Right lobe of liver (tissue), 6 donors: ENCODE measurements at places on chromosomes 5 and 9. TPM values are rescaled to one million over a fixed set of nuclear protein-coding genes. Genes with fewer than 3 reads are reported as not detected.

DNA sequence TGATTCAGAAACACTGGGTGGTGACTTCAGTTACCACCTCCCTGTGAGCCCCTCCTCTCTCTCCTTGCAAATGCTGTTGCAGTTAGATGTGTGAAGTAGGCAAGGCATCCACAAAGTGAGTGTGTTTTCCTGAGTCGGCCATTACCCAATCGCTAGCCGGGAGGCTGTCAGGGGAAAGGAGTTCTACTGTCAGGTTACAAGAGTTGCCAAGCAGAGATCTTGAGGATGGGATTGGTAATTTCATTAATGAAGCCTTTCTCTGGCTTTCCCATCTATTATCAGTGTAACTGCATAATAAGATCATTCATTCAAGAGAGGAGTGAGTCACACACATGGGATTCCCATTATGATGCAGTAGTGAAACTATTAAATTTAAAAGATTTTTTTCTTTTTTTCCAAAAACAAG is 106.9 kb downstream of the GLDC start:
- no peak for DNase-seq
- no peak overlapping the region for H3K4me3 ChIP-seq

- no peaks in the 10 kb centered on the region for H3K4me1 ChIP-seq
- H3K27me3 ChIP-seq = no peaks in the 10 kb centered on the region
- H3K27ac ChIP-seq = no peak overlapping the region
- H3K36me3 ChIP-seq = no peaks in the 10 kb centered on the region
- DNase-seq = no peak
- H3K4me3 ChIP-seq = no peak overlapping the region
These were observed 10.5 kb downstream of the CDHR2 start for GRCh38 chr5:176559683-176560082.

Gene SPINK7
- total RNA-seq = not detected

DNA sequence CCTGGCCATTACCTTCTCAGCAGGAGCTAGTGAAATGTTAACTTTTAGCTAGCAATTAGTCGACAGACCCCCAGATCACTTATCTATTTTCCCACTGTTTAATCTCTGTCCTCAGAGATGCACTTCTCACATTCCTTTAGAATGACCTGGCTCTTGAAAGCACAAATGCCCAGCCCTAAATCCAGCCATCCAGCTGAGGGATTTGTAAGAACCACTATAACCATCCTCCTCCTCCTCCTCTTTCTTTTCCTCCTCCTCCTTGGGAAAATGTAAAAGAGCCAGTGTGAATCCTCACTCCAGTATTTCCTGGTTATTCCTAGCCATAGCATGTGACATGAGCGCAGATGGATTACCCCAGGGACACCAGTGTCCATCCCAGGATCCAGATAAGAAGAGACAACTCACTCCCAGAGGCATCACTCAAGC is 124.3 kb downstream of the ENC1 start:
- H3K27me3 ChIP-seq = no peaks in the 10 kb centered on the region
- no peak overlapping the region for H3K4me3 ChIP-seq
- DNase-seq = no peak
- no peak overlapping the region for H3K27ac ChIP-seq
- H3K36me3 ChIP-seq = no peaks in the 10 kb centered on the region

Gene SLC34A1
- total RNA-seq = 0.82 TPM

- H3K4me3 ChIP-seq = no peak overlapping the region
- no peaks in the 10 kb centered on the region for H3K27me3 ChIP-seq
- H3K4me1 ChIP-seq = no peaks in the 10 kb centered on the region
These were observed 69.7 kb downstream of the ARHGAP26 start for GRCh38 chr5:142839711-142840346.

- peaks cover 6% of the 10 kb centered on the region for H3K36me3 ChIP-seq
- no peaks in the 10 kb centered on the region for H3K27me3 ChIP-seq
- H3K27ac ChIP-seq = no peak overlapping the region
- no peak overlapping the region for H3K4me3 ChIP-seq
These were observed 59.5 kb downstream of the ERMP1 start for GRCh38 chr9:5773324-5773999.

Gene IDNK
- total RNA-seq = 24.6 TPM

- H3K36me3 ChIP-seq = no peaks in the 10 kb centered on the region
- no peaks in the 10 kb centered on the region for H3K27me3 ChIP-seq
- no peaks in the 10 kb centered on the region for H3K4me1 ChIP-seq
- no peak for DNase-seq
- no peak overlapping the region for H3K27ac ChIP-seq
- no peak overlapping the region for H3K4me3 ChIP-seq
These were observed 32.5 kb upstream of the TIFAB start for GRCh38 chr5:135484674-135485086.

DNA sequence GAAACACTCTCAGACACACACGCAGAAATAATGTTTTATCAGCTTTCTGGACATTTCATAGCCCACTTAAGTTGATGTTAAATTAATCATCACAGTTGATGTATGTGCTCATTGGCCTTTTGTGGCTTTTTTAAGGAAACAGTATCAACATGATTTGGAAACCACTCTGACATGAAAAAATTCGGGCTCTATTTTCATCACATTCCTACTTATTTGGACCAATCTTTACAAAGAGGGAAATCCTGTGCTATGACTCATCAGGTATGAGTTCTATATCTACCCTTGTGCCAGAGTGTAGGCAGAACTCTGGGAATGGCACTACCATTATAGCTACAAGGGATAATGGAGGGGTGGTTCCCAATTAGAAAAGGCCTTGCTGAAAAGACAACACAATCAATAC is 388.4 kb upstream of the PTGER4 start:
- no peaks in the 10 kb centered on the region for H3K36me3 ChIP-seq
- H3K27ac ChIP-seq = no peak overlapping the region
- no peak for DNase-seq
- no peaks in the 10 kb centered on the region for H3K4me1 ChIP-seq
- no peak overlapping the region for H3K4me3 ChIP-seq

GRCh38 chr9:118652258-118652657 is 717.0 kb downstream of the BRINP1 start:
- DNase-seq = no peak
- H3K27ac ChIP-seq = no peak overlapping the region
- H3K4me3 ChIP-seq = no peak overlapping the region
- no peaks in the 10 kb centered on the region for H3K27me3 ChIP-seq
- H3K4me1 ChIP-seq = no peaks in the 10 kb centered on the region
- no peaks in the 10 kb centered on the region for H3K36me3 ChIP-seq

Gene GFI1B
- 0.39 TPM for total RNA-seq

GRCh38 chr5:136399527-136399926 is 34.2 kb upstream of the TRPC7 start:
- no peaks in the 10 kb centered on the region for H3K36me3 ChIP-seq
- DNase-seq = no peak
- no peak overlapping the region for H3K4me3 ChIP-seq
- H3K27me3 ChIP-seq = no peaks in the 10 kb centered on the region

DNA sequence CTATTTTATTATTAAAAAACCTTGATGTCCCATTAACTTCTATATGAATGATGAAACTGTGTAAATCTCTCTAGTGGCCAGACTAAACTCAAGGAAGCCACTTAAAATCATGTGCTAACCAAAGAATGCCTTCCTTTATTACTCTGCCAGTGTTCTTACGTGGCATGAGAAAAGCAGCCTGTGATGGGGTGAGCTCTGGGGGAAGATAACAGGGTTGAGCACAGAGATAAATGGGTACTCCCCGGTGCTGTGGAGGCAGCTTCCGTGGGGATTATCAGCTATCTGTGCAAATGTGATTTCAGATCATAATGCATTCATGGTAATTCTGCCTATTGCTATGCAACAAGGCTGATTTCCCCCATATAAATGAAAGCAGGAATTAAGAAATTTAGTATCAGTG is 181.3 kb downstream of the CAVIN4 start:
- H3K27ac ChIP-seq = no peak overlapping the region
- H3K27me3 ChIP-seq = no peaks in the 10 kb centered on the region
- H3K36me3 ChIP-seq = no peaks in the 10 kb centered on the region
- no peaks in the 10 kb centered on the region for H3K4me1 ChIP-seq
- DNase-seq = no peak
- no peak overlapping the region for H3K4me3 ChIP-seq

Gene GPR21
- 0.68 TPM for total RNA-seq

DNA sequence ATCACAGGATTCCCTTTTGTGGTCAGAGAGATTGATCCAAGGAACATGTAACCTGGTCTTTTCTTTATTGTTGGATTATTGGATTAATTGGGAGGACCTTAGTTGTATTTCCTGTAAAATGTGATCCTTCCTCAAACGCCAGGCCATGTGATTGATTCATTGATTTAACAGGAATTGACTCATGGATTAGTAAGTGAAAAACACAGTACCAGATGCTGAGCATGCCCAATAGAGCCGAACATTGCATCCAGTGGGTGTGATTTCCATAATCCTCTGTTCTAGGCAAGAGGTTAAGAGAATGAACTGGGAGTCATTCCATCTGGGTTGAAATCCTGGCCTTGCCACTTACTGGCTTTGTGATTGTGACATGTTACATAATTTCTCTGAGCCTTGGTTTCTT is 522.3 kb downstream of the MAT2B start:
- no peaks in the 10 kb centered on the region for H3K27me3 ChIP-seq
- DNase-seq = no peak
- H3K36me3 ChIP-seq = no peaks in the 10 kb centered on the region
- no peak overlapping the region for H3K4me3 ChIP-seq

DNA sequence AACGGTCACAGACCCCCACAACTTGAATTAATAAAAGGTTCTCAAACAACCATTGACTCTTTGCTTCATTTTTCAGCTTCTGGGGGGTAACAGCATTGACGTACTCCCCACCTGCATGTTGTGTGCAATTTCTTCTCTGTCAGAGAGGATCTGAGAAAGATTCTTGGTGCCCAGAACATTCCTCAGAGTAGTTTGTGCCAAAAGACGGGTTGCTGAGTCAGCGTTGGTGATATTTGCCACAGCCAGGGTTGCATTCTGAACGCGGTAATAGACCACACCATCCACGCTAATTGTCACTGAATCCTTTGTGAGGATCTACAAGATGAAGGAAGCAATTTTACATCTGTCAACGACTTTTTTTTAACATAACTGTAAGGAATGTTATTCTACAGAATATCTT is 21.0 kb downstream of the STOM start:
- H3K4me3 ChIP-seq = no peak overlapping the region
- H3K27ac ChIP-seq = no peak overlapping the region
- H3K4me1 ChIP-seq = no peaks in the 10 kb centered on the region
- DNase-seq = no peak
- peaks cover 54% of the 10 kb centered on the region for H3K36me3 ChIP-seq

DNA sequence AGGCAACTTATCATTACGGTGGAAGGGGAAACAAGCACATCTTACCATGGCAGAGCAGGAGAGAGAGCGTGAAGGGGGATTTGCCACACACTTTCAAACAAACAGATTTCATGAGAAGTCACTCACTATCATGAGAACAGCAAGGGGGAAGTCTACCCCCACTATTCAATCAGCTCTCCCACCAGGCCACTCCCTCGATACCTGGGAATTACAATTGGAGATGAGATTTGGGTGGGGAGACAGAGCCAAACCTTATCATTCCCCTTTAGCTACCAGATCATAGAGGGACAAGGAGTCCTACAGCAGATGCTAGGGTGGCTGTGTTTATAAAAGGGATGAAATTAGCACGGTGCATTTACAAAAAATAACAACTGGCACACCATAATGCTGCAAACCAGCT is 2149.4 kb upstream of the ACO1 start:
- no peaks in the 10 kb centered on the region for H3K36me3 ChIP-seq
- DNase-seq = no peak
- no peaks in the 10 kb centered on the region for H3K27me3 ChIP-seq

DNA sequence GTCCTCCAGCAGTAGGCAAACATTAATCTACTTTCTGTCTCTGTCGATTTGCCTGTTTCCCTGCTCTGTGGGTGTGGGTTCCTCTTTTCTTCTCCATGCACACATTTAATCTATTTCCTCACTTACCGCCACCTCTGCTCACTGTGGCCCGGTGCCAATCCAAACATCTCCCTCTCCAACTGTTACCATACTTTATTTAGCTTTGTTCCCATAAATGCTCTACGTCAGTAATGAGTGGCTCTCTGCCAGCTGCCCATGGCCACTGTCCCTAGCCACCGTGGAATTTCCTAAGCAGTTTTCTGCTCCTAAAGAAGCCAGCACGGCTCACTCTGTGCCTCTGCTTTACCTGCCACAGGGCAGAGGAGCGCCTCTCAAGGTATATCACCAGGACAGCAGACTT is 19.5 kb upstream of the GOLPH3 start:
- H3K27ac ChIP-seq = peak overlapping the region; percentile 86
- no peaks in the 10 kb centered on the region for H3K4me1 ChIP-seq
- DNase-seq = peak; percentile 93
- H3K36me3 ChIP-seq = no peaks in the 10 kb centered on the region
- H3K4me3 ChIP-seq = peak overlapping the region; percentile 8
- no peaks in the 10 kb centered on the region for H3K27me3 ChIP-seq

- H3K4me1 ChIP-seq = no peaks in the 10 kb centered on the region
- no peak overlapping the region for H3K4me3 ChIP-seq
- no peaks in the 10 kb centered on the region for H3K27me3 ChIP-seq
- no peak for DNase-seq
These were observed 16.6 kb downstream of the SH3PXD2B start for GRCh38 chr5:172437445-172438318.

GRCh38 chr9:107049803-107050184 is 186.8 kb downstream of the ZNF462 start:
- no peaks in the 10 kb centered on the region for H3K4me1 ChIP-seq
- H3K36me3 ChIP-seq = no peaks in the 10 kb centered on the region
- H3K4me3 ChIP-seq = no peak overlapping the region
- H3K27ac ChIP-seq = no peak overlapping the region
- DNase-seq = no peak

GRCh38 chr5:8012131-8012977 is 143.4 kb downstream of the MTRR start:
- H3K4me1 ChIP-seq = no peaks in the 10 kb centered on the region
- no peak overlapping the region for H3K4me3 ChIP-seq
- no peak for DNase-seq
- H3K36me3 ChIP-seq = no peaks in the 10 kb centered on the region
- no peak overlapping the region for H3K27ac ChIP-seq

Gene SHB
- 19.6 TPM for total RNA-seq
